ENCODE measurements at places on chromosomes 4 and X.
A peak's percentile ranks its signal among the peaks of the same experiment; 100 is the strongest.

- no peak for DNase-seq
Observed at GRCh38 chrX:31497086-31497485, 425.2 kb upstream of the FTHL17 start.

GRCh38 chr4:115781528-115782146 lies 668.2 kb upstream of the NDST4 start:
- DNase-seq = no peak

GRCh38 chrX:154458116-154458953 lies at the start of gene PLXNA3:
PLXNA3 (plus strand) TSS chrX:154458281; CDS start chrX:154460184, 1,903 bp downstream.
- DNase-seq = peak; percentile 54

- DNase-seq = no peak
Observed at GRCh38 chrX:21799767-21800166, 39.6 kb upstream of the MBTPS2 start.

DNA sequence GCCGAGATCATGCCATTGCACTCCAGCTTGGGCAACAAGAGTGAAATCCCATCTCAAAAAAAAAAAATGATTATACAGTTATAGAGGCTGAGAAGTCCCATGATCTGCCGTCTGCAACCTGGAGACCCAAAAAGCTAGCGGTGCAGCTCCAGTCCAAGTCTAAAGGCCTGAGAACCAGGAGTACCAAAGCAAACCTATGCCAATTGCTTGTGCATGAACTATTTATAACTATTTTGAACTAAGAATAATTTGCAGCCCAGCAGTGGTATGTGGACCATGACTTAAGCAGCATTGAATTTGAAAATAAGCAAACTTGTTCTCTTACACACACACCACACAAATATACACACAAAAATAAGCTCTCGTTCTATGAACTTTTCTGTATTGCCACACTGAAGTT lies 51.8 kb downstream of the TASL start:
- DNase-seq = no peak

- DNase-seq = no peak
Observed at GRCh38 chr4:146283758-146284651, 69.7 kb downstream of the REELD1 start.

- DNase-seq = no peak
Observed at GRCh38 chrX:56797574-56798338, 68.7 kb downstream of the NBDY start.

GRCh38 chr4:107151173-107151572 lies 115.1 kb upstream of the DKK2 start:
- DNase-seq = no peak

DNA sequence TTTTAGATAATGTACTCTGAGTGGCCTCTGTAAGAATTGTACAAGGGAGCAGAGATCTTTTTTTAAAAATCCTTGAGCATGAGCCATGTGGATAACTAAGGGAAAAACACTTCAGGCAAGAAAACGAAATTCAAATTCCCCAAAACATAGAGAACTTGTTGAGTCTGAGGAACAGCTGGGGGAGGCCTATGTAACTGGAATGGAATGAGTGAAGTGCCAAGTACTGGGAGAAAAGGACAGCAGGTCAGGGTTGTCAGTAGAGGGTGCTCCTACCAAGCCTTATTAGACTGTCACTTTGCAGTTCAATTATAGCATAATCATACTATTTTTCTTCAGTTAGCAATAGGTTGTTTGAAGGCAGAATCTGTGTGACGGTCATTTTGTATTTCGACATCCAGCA lies 135.1 kb downstream of the ARHGAP6 start:
- no peak for DNase-seq

- no peak for DNase-seq
Observed at GRCh38 chr4:145168581-145169187, 11.7 kb downstream of the OTUD4 start.

- DNase-seq = no peak
Observed at GRCh38 chr4:121551881-121552280, 144.9 kb downstream of the ANXA5 start.

DNA sequence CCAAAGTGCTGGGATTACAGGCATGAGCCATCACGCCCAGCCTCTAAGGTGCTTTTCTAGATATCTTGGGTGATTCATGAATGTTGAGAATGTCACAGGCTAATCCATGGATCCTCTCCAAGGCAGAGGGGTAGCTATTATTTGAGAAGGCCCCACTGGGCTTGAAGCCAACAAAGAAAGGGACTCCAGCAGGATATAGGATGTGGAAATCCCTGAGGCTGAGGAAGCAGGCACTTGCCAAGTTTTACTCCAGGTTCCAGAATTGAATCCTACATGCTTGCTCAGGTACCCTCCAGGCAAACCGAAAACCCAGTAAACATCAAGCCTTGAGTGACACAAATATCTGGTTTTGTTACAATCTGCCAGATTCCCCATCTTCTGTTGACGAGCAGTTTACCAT lies 15.8 kb downstream of the NLGN3 start:
- no peak for DNase-seq

DNA sequence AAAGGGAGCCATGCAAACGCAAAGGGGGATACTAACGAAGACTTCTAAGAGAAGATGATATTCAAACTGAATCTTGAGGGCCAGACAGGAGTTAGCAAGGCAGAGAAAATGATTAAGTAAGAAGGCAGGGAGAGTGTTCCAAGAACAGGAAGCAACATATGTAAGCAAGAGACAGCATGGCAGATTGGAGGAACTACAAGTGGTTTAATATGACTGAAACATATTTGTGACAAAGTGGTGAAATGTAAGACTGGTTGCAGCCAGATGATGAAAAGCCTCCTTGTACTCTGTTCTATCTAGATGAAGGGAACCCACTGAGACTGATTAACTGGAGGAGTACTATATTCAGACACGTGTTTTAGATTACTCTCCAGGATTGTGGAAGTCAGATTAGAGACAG lies 116.6 kb upstream of the DIAPH2 start:
- DNase-seq = no peak

DNA sequence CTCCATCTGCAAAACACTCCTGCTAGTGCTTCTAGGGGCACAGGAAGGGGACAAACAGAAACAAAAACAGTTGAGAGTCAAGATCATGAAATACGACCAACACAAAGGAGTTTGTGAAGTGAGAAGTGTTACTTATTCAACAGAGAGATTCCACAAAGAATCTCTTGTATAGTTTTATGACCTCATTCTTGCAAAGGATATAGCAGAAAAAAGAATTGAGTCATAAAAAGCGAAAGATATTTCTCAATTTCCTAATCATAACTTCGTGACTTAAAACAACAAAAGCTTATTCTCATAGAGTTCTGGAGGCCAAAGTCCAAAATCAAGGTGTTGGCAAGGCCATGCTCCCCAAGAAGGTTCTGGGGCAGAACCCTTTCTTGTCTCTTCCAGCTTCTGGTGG lies 40.7 kb downstream of the TIGD4 start:
- DNase-seq = no peak

DNA sequence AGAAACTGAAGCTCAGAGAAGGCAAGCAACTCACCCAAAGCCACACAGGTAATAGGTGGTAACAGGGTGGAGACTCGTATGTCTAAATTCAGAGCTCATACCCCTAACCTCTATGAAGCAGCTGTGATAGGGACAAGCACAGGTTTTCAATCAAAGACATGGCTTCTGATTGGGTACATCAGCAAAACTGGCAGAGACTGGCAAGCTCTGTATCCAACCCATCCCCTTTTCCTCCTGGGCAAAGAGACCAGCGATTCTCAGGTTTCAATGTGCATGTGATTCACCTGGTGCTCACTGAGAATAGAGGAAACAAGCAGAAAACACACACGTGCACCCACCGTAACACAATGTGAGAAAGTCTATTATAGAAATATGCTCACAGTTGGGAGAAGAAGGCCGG lies 153.0 kb downstream of the SMIM20 start:
- no peak for DNase-seq

DNA sequence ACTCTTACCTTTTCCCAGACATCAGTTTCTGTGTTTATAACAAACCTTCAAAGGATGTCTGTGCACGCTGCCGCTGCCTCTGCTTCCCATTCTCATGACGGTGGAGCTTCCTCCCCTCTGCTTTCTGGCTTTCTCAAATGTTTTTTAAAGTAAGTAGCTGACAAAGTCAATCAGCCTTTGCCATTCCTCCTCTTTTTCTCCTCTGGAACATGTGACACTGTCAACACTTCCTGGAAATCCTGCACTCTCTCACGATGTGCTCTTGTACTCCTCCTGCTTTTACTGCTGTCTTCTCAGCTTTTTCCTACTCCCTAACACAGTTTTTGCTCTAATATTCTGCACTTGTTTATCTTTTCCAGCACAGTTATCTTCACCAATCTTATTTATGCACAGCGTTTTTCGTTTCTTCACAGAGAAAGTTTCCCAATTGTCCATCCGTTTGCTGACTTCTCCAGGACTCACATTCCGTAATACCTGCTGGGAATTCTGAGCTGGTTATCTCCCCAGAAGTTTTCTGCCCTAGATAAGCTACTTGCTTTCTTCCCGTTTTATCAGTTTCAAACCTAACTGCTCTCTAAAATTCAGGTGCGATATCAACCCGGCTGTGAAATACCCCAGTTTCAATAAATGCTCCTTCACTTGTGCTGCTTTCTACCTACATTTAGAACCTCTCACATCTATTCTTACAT lies 465.6 kb upstream of the AGA start:
- DNase-seq = no peak

DNA sequence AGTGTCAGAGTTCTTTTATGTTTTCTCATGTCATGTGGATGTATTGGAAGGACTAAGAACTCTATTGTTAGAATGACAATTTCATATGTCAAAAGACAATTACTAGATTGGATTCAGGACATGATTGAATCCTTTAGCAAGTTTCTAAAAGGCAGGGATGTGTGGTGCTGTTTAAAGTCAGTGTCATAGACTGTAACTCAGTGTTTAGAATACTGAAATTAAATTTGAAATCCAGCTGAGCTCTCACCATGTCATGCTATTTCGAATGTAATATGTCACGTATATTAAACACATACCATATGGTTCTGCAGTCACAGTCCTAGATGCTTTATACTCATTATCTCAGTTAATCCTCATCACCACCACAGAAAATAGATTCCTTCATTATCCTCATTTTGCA lies 7.8 kb downstream of the GUCY1B1 start:
- peak; percentile 13 for DNase-seq

DNA sequence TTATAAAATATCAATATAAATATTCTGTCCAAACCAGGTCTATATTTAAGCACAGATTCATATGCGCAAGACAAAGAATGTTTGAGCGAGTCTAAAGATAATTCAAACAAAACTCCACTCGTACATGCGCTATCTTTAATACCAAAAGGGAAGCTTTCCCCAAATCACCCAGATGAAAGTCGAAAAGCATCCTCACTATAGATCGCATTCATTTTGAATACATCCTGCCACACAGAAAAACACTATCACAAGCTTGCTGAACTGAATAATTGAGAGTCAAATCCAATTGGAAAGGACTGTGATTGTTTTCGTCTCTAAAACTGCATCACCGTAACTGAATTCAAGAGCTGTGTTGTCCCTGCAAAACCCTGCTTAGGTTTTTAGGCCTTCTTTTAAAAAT lies 685 bp downstream of the TASL start:
- DNase-seq = no peak

- DNase-seq = no peak
Observed at GRCh38 chrX:129553619-129554288, 13.7 kb downstream of the OCRL start.

- DNase-seq = no peak
Observed at GRCh38 chr4:177242651-177243286, 66.9 kb upstream of the NEIL3 start.

DNA sequence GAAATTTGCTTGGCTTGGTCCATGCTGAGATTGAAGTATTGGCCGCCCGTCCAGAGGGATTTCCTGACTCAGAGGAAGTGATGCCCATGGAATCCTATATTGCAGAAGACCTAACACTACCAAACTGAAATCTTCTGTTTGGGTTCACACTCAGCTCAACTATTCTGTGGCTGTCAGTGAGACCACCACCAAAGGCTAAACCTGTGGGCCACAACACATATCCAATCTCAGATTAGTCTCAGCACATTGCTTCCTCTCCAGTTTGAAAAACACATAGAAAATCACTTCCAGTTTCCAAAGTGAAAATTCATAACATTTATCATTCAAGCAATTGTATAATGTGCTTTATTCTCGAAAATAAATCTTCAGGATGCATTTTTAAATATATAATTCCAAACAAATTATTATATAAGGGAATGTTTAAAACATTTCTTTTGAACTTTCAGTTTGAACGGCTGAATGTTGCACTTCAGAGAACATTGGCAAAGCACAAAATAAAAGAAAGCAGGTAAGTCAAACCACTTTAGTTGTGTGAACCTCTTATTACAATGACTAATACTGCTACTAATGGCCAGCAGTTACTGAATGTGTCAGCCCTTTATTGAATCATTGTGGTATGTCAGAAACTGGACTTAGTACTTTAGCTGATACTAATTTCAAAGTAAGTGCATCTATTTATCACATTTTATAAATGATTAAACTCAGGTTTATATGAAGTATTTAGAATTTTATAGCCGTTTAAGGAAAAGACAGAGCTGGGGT lies 37.0 kb downstream of the GUCY1A1 start:
- no peak for DNase-seq

GRCh38 chrX:50000937-50001542 lies 78.6 kb downstream of the CLCN5 start:
- DNase-seq = no peak

DNA sequence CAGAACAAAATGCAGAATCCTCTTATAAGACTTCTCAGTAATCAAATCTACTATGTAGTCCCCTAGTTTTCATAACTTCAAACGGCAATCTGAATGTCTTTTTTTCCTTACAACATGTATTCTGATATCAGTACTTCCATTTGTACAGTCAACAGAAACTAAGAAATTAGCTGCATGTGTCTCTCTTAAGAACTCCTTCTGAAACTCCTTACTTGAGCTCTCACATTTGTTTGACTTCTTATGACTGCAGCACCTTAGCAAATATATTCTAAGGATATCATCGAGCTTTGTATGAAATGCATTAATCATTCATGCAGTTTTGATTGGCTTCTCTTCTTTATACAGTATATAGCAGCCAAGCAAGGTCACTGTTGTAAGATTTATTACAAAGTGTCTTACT lies 77.0 kb downstream of the TMEM47 start:
- no peak for DNase-seq

- peak; percentile 49 for DNase-seq
Observed at GRCh38 chrX:69285401-69285877, 120.2 kb upstream of the PJA1 start.

- no peak for DNase-seq
Observed at GRCh38 chrX:20362268-20363267, 95.9 kb upstream of the RPS6KA3 start.

DNA sequence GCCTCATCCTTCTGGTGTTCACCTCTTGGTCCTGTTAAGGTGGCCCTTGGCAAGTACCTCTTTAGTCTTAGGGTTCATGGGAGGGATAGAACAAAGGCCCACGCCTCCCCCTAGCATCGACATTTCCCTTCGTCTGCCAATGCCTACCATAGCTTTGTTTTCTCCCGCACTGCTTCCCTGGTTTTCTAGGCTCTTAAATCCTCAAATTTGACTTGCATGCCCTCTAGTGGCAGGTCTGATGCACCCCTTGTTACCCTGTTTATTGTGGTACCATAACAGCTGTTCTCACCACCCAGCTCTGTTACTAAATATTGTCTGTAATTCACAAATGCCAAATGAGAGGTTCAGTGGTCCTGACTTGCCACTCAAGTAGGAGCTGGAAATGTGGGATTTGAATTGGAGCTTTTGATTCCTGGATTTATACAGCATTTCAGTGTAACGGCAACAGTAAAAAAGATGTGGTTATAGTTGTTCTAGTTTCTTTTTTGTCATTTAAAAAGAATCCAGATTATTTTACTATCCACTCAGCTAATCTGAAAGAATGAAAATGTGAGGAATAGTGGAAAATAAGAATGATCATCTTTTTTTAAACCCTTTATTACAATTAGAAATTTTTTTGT lies 100.1 kb downstream of the REPS2 start:
- DNase-seq = peak; percentile 92

- peak; percentile 43 for DNase-seq
Observed at GRCh38 chrX:75522565-75523431, at the start of gene ZDHHC15. ZDHHC15 (minus strand) TSS chrX:75523037; CDS start chrX:75523024, 13 bp downstream.

Measured in NCI-H82 (cell line).